ENCODE measurements at places on chromosomes 13 and 19. TPM values are rescaled to one million over a fixed set of nuclear protein-coding genes. Genes with fewer than 3 reads are reported as not detected.

The DENND1C gene
- total RNA-seq = 4.9 TPM

The GNG7 gene
- 20.4 TPM for total RNA-seq

DNA sequence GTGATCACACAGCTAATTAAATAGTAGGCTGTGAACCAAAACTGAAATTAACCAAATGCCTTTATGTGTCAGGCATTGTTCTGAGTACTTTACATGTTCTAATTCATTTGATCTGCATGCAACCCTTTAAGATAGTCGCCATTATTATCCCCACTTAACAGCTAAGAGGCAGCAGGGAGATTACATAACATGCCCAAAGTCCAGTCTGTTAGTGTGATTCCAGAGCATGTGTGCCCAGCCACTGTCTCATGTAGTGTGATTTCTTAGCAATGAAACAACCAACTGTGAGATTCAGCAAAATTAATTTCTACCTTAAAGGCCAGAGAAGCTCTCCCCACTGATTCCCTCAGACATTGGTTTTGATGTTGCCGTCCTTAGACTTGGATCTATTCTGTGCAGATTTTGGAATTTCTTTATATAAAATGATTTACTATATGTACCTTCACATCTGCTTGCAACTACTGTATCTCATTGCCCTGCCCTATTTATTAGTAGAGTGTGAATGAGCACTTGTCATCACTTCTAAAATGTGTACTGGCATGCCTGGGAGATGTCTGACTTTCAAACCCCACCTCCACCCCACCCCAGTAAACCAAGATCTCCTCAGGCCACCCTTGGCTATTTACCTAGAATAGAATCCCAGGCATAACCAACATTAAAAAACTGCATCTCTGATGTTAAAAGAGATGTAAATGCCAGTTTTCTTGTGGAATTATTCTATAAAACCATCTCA lies 41.2 kb downstream of the POLR1D start:
- no peak for DNase-seq

The CGB3 gene
- not detected for total RNA-seq

DNA sequence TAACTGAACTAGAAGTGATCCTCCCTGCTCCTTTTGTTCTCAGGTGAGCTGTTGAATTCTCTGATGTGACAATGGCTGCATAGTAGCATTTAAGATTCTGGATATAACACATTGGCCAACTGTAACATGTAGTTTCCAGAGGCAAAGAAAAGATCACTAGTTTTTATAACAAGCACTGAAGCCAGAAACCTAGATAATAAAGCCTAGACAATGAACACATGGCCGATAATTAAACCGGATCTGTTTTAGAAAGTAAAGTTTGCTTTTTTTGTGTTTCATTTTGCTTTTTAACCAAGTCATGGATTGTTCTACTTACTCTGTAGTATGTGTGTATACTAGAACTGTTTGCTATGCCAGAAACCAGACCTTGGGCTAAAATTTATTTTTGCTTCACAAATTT lies 225.5 kb upstream of the KLHL1 start:
- no peak for DNase-seq

The RNF113B gene
- not detected for total RNA-seq

The SOX1 gene
- total RNA-seq = not detected

The IGFL1 gene
- total RNA-seq = not detected

- no peak for DNase-seq
Observed at GRCh38 chr13:108037348-108037747, 178.0 kb downstream of the LIG4 start.

DNA sequence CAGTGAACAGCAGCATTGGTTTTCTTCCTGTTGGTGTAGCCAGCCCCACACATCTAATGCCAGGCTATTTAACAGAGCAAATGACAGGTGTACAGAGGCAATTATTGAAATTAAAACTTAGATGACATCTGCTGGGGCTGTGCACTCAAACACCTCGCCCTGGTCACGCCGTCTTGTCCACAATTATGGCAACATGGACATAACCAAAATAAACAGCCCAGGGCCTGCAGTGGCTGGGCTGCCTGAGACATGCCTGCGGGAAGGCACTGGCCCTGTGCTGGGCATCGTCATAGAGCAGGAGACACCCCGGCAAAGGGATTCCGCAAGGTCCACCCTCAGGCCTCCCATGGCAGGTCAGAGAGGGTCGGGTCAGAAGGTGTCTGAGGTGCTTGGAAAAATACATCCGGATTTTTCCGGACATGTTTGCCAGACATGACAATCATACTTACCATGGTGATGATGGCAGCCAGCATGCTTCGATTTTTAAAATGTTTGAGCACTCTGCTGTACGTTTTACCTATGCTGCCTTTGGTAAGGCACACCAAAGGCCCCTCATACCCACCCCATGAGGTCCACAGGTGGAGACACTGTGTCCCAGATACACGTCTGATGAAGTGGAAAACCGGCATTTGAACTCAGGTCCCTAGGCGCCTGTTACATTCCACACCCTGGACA lies 47.8 kb downstream of the TSHZ3 start:
- DNase-seq = no peak

The KLK8 gene
- not detected for total RNA-seq

DNA sequence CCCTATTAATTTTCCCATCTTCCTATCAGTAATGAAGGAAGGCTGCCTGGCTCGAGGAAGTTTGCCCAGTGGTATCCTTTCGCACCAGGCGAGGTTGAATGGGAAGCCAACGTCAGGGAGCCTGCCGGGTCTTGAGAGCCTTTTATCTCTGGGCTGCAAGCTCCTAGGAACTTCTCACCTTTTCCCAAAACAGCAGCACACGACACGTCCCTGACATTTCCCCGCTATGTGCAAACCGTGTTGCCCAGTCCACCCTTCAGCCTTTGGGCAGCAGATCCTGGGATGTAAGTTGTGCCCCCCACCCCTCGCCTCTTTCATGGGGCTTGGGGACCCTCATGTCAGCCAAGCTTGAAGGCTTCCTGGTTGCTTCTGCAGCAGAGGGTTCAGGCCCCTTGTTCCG lies 179.1 kb downstream of the ZNF536 start:
- no peak for DNase-seq

DNA sequence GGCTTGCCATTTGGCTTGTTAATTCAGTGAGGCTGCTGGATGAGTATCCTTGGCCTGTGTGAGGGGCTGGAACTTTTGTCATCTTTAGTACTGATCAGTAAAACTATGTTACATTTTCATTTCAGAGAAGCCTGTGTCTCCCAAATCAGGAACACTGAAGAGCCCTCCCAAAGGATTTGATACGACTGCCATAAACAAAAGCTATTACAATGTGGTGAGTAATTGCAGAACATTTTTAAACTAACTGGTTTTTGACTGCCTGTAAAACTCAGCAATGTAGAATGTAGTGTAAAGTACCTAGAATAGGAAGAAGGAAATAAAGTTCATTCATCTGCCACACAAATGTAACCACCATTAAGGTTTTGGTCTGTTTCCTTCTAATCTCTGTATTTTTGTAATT lies 87.4 kb upstream of the TEX29 start:
- DNase-seq = no peak

- DNase-seq = no peak
Observed at GRCh38 chr19:13097463-13098258, 5.0 kb downstream of the LYL1 start.

The SLC25A41 gene
- total RNA-seq = 1.9 TPM

The ALOX5AP gene
- total RNA-seq = not detected

DNA sequence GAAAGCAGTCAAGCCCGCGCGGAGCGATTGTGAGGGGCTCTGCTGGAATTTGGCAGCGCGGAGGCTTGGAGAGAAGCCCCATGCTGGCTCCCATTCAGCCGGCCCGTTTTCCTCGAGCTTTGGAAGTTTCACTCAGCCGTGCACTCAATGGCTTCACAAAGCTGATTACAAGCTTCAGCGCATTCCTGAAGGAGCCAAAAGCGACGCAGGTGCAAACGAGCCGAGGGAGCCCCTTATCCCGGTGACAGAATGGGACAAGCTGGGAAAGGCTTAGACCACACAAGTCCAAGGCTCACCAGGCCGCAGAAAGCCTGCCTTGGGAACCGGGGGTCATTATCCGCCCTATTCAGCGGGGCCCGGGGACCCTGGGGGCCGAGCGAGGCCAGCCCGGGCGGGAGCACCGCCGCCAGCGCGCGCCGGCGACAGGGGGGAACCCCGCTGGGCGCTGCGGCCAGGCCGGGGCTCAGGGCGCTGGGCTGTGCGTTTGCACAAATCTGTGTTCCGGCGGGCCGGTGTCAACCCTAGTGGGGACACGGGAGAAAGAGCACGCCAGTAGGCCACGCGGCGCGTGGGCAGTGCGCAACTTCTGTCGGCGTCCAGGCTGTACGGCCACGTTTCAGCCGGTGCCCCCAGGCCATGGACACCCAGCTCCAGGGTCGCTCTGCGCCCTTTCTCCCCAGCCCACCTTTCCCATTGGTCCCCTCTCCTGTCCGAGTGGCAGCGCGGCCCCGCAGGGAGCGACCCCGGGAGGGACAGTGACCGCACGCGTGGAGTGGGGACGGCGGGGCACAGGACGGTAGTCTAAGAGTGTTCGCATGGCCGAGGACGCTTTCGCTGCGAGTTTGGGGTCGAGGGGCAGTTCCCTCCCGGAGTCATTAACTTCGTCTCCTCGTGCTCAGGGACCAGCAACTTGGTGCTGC lies 37.3 kb downstream of the SOX1 start:
- peak; percentile 29 for DNase-seq

The LYL1 gene
- 5.6 TPM for total RNA-seq

DNA sequence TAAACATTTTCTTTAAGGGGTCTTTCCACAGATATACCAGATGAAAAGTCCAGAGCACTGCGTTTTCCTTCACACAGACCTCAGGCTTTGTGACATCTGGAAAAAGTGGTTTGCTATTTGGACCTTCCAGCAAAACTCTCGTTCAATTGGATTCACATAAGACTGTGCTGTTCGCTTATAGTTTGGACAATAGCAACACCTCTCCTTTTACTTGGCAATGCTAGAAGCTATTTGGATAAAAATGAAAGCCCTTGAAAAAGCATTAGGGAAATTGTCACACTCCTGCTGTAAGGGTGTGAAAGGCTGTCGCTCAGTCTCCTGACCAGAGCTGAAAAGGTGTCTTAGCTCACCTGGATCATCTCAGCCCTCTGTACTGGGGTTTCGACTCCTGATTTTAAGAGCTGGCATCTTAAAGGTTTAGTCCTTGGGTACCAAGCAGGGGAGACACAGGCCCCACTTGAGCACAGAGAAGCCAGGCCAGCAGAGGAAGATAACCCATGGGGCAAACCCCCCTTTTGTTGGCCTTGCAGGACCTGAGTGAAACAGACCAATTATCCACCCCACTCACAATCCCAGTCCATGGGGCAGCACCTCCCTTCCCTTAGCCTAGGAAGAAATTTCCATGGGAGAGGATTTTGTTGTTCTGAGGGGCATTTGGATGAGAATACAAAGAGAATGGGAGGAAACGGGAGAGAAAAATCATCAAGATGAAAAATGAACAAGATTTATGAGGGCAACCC lies 257.6 kb downstream of the DLEU7 start:
- no peak for DNase-seq

DNA sequence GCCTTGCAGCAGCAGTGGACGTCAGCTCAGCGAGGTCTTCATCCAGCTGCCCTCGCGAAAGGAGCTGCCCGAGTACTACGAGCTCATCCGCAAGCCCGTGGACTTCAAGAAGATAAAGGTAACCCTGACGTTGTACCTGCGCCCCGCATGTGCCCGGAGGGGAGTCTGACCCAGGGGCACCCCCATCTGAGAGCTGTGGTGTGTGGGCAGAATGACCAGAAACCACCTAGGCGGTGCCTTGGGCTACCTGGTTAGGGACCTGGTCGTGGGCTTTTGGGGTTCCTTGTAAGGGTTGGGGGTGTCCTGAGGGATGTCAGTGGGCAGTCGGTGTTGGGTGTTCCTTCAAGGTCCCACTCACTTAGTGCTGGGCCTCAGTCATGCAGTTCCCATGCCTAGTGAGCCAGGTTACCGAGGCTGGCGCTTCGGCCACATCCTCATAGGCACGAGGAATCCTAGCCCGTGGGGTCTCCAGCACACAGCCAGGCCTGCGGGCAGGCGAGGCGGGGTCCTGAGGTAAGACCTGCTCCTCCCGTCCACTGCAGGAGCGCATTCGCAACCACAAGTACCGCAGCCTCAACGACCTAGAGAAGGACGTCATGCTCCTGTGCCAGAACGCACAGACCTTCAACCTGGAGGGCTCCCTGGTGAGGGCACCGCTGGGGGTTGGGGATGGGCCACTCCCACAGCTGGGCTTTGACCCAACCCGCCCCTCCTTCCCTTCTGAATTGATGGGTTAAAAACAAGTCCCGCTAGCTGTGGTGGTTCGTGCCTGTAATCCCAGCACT lies 30.8 kb upstream of the LDLR start:
- DNase-seq = no peak

DNA sequence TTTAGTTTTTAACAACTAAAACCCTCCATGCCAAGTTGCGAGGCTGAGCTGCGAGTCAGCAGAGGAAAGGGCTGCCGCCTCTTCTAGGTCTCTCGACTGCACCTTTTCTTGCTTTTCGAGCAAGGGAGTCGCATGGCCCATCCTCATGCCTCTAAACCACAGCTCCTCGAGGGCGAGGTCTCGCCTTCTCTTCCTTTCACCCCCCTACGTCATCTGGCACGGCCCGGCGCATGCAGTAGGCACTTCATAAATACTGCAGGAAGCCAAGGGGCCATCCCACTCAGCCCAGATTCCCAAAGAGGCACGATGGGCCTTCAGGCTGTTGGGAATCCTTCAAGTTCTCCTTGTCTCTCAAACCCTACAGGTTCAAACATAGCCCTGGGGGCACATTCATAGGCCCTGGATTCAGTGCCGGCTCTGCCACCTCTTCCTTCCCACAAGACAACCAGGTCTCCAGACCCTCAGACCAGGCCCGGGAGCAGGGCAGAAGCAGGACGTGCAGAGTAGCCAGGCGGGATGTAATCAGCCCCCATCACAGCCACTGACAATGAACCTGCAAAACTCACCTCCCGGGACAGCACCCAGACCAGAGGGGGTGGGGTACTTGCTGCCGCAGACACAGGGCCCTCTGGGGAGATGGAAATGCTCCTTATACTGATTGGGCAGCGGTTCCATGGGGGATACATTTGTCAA lies 41.7 kb downstream of the GGACT start:
- DNase-seq = no peak
